Naive thymus-derived CD4-positive, alpha-beta T cell (primary cell): ENCODE measurements at places on chromosomes 12 and 14. TPM values are rescaled to one million over a fixed set of nuclear protein-coding genes. Genes with fewer than 3 reads are reported as not detected.

Gene KLRC3
- not detected for total RNA-seq

Gene TFCP2
- total RNA-seq = 36.6 TPM

Gene TAS2R19
- 3.1 TPM for total RNA-seq

Gene CD27
- total RNA-seq = 74.1 TPM

Gene RTN1
- 1.3 TPM for total RNA-seq

Gene PPHLN1
- 90.9 TPM for total RNA-seq

Gene PMEL
- total RNA-seq = not detected

Gene CCDC184
- total RNA-seq = 3.8 TPM

Gene CYP46A1
- total RNA-seq = not detected in 2 replicates

Gene MGP
- total RNA-seq = 0.61 TPM in 1 of 2 replicates, not detected in the other

Gene FAM90A1
- 0.37 TPM for total RNA-seq

Gene LTB4R2
- total RNA-seq = 14.1 TPM

Gene ZC3H10
- total RNA-seq = 7.5 and 7.8 TPM in 2 replicates

Gene MED6
- total RNA-seq = 61.0 TPM

Gene SDR9C7
- not detected for total RNA-seq

Gene CD163L1
- total RNA-seq = not detected in 2 replicates

Gene STK38L
- 21.2 TPM for total RNA-seq

Gene NEUROD4
- not detected for total RNA-seq

Gene PTCSC3
- not detected for total RNA-seq

Gene ANKRD52
- 46.9 TPM for total RNA-seq

Gene RNASE3
- not detected in 2 replicates for total RNA-seq

Gene CISTR
- total RNA-seq = not detected in 2 replicates

Gene ESPL1
- 60.7 and 65.4 TPM in 2 replicates for total RNA-seq

Gene NFYB
- total RNA-seq = 11.6 TPM

Gene CORO1C
- total RNA-seq = 71.8 TPM

Gene EPYC
- not detected for total RNA-seq

Gene MIP
- total RNA-seq = not detected

Gene PTHLH
- not detected for total RNA-seq

Gene PRR4
- 3.3 TPM for total RNA-seq

Gene RERG
- total RNA-seq = not detected

Gene ERC1
- total RNA-seq = 48.6 TPM

Gene KRT8
- not detected in 2 replicates for total RNA-seq

Gene KLHDC1
- 12.2 TPM for total RNA-seq

Gene EPS8
- total RNA-seq = 2.0 TPM
